ENCODE measurements at places on chromosomes 3 and 15. TPM values are rescaled to one million over a fixed set of nuclear protein-coding genes. Genes with fewer than 3 reads are reported as not detected.

DNA sequence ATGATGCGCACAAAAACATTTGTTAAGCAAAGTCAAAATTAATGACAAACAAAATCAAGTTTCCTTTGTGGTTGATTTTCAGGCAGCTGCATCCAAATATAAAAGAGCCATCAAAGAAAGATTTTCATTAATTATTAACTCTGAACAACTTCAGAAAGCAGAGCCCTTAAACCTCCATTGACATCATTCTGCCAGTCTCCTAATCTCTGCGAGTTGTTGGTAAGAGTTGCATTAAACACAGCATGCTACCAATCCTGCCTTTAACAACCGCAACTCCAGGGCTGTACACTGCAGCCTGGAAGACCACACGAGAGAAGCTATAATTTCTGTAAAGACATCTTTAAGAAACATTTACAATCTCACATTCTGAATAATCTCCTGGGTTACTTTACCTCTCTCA, 204.6 kb downstream of the NR2F2 start:
- DNase-seq: no peak

HYKK gene
- 7.8 TPM for total RNA-seq

DNA sequence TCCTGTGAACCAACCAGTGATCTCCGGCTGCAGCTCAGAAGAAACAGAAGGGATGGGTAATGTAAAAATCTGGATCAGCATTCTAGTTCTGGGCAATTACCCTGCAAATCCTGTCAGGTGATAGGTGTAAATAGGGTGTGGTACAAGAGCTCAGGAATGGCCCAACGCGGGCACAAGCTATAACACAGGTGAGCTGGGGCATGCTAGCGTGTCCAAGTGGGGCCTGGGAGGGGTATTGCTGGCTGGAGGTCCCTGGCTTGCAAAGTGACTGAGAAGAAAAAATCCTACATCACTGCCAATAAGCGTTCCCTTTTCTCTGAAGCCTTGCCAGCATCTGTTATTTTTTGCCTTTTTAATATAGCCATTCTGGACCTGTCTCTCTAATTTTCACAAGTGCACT, 9.7 kb upstream of the CHST2 start:
- DNase-seq: no peak

DNA sequence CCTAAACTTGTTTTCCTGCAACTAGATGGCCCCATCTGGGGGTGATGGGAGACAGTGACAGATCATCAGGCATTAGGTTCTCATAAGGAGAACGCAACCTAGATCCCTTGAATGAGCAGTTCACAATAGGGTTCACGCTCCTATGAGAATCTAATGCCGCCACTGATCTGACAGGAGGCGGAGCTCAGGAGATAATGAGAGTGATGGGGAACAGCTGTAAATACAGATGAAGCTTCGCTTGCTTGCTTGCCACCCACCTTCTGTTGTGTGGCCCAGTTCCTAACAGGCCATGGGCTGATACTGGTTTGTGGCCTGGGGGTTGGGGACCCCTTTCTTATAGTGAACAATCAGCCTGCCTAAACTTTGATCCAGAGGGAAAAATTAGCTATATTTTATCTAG, 15.2 kb upstream of the C3orf49 start:
- DNase-seq: no peak

IL20RB gene
- total RNA-seq: 0.60 TPM

- no peak for DNase-seq
Measured at GRCh38 chr3:191528589-191528988, 67.6 kb downstream of the PYDC2 start.

DNA sequence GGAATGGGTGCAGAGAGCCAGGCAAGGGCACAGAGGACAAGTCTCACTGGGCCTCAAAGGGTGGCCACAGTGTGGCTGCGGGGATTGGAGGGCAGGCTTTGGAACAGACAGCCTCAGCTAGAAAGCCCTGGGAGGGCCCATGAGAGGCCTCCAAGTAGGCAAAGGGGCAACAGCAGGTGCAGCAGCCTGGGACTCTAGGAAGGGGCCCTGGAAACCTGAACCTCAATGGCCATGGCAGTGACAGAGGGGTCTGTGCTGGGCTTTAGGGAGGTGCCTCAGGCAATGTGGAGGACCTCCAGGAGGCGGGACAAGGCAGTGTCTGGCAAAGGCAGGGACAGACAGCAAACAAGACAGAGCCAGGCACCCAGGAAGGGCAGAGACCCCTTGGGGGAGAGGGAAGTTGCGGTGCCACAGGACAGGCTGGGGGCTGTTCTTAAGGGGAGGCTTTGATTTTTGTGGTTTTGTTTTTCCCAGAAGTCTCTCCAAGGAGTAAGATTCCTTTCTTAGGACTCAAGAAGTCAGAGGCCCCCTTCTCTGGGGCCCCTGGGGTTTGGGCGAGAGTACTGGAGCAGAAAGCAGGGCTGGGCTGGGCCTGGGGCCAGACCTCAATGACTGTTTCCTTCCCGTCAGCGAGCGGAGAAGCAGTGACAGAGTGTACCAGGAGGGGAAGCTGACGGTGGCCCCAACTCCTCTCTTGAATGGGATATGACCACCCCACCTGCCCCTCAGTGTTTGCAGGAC, 9.7 kb downstream of the STOML1 start:
- peak; percentile 53 for DNase-seq

DNA sequence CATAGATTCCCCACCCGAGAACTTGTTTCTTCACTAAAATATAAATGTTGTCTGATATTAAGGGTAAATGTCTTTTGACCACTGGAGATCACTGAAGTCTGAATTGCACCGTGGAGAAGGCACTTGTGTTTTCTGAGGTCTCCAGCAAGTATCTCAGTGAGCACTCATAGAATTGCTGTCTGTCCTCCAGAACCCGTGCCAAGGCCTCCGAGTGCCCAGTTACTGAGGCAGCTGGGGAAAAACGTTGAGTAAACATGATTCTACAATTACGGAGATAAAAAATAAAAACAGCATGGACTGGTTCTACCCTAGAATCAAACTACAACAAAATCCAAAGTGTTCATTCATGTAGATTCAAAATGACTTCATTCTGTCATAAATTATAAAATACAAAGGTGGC, 60.0 kb downstream of the MLH1 start:
- DNase-seq: no peak

Data from mucosa of descending colon (tissue), 3 donors.